ENCODE measurements at places on chromosomes 7 and 10.

GRCh38 chr7:116679500-116679899, 7.5 kb downstream of the MET start:
- no peak for DNase-seq

DNA sequence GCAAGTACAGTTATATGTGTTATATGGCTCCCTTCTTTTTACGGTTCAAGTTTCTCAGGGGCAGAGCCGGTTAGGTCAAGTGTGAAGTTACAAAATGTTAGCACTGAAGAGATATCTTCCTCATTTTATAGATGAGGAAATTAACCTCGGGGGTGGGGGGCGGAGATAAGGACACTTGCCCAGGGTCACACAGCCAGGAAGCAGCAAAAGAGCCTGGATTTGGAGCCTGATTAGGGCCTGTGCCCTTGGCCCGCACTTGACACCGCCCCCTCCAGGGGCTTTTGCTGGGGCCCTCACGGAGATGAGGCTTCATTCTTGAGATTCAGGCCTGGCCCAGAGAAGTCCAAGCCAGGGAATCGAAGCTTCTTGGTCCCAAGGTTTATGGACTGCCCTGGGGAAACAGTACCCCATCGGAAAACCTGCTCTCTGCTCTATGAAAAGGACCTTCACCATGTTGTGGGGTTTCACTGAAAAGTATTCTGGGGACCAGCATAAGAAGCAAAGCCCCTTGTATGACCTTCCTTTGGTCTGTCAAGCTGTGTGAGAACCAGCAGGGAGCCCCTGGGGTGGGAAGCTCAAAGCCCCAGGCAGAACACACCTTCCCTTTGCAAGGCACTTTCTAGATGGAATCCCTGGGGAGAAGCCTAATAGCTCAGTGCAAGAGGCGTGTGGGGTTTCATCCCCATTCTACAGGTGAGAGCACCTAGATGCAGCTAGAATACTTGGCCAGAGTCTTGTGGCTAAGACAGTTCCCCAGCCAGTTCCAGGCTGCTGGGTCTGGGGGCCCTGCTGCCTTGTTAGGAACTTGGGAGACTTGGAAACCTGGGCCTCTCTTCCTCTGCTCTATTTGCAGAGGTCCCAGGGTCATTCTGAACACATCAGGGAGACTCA, 21.9 kb downstream of the UNC5B start:
- DNase-seq: no peak

- DNase-seq: no peak
These were observed 327.5 kb upstream of the PHF14 start for GRCh38 chr7:10646194-10646593.

- no peak for DNase-seq
These were observed 8.7 kb downstream of the EPC1 start for GRCh38 chr10:32338262-32338661.

- DNase-seq: no peak
These were observed 551.7 kb downstream of the GRM8 start for GRCh38 chr7:126700807-126701604.

DNA sequence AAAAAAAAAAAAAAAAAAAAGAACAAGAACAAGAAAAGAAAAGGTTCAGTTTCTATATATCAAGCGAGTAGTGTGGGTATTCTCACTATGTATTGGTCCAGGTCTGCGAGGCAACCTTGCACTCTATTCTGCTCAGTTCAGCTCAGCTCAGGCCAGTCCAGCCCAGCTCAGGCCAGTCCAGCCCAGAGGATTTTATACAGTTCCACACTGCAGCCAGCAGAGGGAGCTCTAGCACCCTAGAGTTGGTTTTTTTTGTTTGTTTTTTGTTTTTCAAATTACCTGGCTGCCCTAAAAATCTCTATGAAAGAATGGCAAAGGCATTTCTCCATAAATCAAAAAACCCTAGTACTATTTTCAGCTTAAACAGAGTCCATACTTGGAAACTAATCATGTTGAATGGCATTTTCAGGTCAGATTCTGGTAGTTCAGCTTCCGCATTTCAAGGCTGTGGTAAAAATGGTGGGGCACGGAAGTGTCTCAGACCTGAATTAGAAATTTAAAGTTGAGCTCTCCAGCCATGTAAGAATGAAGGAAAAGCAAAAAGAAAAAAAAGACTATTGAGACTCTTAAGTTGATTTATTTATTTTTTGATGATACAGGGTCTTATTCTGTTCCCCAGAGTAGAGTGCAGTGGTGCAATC, 55.2 kb upstream of the GSDME start:
- peak; percentile 13 for DNase-seq

- DNase-seq: no peak
These were observed 63.7 kb downstream of the PWWP2B start for GRCh38 chr10:132460691-132461090.

GRCh38 chr10:9786576-9786975, 1231.1 kb upstream of the CELF2 start:
- no peak for DNase-seq
